Activated naive CD4-positive, alpha-beta T cell treated with anti-CD3 and anti-CD28 coated beads for 36 hours (primary cell): ENCODE measurements at places on chromosomes 13 and 19.
A peak's percentile ranks its signal among the peaks of the same experiment; 100 is the strongest.

GRCh38 chr13:112238436-112238995 is 137.6 kb upstream of the SPACA7 start:
- DNase-seq, result no peak

DNA sequence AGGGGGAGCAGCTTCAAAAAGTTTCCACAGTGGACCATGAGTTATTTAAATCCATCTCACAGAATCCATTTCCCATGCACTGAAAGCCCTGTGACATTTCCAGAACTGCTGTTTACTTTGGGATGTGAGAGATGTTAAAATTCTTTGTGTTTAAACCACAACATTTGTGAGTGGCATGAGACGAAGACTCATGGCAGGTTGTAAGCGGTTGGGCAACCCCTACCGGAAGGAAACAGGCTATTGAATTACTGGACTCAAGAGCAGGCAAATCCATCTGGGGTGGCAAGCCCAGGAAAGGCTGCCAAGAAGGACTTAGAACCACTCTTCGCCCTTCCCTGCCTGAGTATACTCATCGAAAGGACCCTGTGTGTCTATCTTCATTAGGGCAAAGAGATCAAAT is 22.3 kb upstream of the CLDN10 start:
- no peak for DNase-seq

- peak; percentile 82 for DNase-seq
These were observed at the start of gene GEMIN7 for GRCh38 chr19:45079063-45079910. GEMIN7 (plus strand) TSS chr19:45079260; CDS start chr19:45090115, 10,855 bp downstream.

DNA sequence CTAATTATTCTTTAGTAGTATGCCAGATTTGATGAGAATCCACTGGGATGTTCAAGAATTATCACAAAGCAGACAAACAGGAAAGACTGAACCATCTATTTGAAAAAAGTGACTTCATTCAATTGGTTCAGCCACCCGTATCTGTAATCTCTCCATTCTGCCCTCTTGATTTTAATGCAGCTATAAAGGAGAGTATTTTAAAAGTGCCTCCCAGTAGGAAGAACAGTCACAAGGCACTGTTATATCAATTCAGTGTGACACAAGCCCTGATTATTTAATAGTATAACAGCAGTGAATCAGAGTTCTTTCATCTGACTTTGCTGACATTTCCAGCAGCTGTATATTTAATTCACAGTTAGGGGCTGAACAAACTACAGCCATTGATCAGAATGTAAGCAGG is 77.3 kb upstream of the SLAIN1 start:
- no peak for DNase-seq

DNA sequence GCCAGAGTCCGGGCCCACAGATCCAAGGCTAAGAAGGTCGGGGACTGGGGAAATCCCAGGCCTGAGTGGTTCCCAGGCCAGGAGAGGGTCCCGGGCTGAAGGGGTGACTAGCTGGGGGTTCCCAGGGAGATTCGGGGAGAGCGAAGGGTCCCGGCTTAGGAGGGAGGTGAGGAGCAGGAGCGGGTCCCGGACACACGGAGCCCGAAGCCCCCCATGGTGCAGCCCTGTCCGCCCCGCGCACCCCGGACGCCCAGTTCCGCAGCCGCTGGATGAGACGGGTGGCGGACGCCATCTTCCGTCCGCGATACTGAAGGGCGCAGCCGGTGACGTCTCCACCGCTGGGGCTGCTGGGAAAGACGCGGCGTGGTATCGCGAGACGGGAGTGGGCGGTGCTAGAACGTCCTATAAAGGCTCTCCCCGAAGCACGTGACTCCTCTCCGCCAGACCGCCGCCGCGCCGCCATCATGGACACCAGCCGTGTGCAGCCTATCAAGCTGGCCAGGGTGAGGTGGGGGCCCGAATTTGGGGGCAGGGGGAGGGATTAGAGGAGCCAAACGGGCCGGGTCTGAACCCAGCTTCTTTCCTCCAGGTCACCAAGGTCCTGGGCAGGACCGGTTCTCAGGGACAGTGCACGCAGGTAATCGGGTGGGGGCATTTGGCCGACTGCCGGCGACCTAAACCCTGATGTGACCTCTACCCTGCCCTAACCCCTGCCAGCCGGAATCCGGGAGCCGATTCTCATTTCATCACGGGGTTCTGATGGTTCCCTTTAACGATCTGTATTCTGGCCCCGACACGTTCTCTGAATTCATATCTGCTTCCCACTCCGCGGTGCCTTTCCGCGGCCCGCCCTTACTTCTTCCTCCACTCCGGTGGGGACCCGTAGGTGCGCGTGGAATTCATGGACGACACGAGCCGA is at the start of the genes NDUFA7 and RPS28:
Gene NDUFA7 (minus strand): TSS at position 309 of the 919 bp plus-strand sequence. CDS start 17 bp downstream, at position 292.
Gene RPS28 (plus strand): TSS at position 430 of the 919 bp plus-strand sequence. CDS start 35 bp downstream, at position 465.
- peak; percentile 99 for DNase-seq

GRCh38 chr13:99214731-99215130 is 14.1 kb downstream of the UBAC2 start:
- peak; percentile 29 for DNase-seq

DNA sequence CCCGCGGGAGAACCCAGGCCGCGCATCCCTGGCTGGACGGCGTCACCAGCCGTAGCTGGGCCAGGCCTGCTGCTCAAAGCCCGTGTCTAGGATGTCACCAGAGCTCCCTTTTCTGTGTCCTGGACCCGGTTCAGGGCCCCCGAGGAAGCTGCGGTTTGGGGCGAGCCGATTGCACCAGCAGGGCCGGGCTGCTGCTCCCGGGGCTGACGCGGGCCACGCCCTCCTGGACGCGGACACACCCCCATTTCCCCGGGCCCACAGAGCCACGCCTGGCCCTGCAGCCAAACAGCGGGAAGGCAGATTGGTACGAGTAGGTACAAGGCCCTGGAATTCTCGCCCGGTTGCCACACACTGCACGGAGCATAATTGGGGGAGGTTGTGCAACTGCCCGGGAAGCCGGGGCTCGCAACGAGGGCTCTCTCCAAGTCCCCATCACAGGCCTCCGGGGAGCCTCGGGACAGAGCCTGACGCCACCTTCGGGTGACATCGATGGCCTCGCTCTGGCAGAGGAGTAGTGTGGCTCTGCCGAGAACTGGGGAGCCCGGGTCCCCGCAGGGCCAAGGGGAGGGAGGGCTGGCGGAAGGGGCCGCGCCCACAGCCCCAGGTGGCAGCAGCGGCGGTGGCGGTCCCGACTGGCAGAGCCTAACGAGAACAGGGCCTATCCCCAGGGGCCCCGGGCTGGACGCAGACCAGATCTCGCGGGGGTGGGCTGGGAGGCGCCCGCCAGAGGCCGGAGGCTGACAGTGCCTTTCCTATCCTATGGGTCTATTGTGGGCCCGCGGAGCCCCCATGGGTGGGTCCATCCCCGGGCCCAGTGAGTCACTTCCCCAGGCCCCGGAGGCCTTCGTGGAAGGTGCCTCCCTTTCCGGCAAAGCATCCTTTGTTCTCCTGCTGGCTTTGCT is 23.5 kb downstream of the KCTD15 start:
- DNase-seq, result peak; percentile 80
